Aorta (tissue), 5 donors: ENCODE measurements at places on chromosomes 1 and 21. TPM values are rescaled to one million over a fixed set of nuclear protein-coding genes. Genes with fewer than 3 reads are reported as not detected.

RALGPS2 gene
- total RNA-seq: 3.5 TPM

FAM163A gene
- total RNA-seq: not detected

ERO1B gene
- 9.6 TPM for total RNA-seq

DNA sequence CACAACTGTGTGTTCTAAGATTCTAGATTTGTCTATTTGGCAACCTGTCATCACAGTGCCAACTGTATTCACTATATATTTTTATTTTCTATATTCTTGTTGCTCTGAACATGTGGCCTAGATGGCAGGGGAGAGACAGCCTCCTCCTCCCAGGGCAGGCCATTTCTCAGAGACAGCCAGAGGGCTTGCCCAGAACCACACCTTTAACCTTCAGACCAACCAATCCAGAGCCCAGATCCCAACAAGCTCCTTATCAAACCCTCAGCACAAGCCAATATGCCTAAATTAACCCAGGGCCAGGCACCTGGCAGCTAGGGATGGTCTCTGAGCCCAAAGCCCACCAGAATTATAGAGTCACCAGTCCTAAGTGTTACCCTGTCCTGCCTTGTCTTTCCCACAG, 19.3 kb downstream of the TRIM11 start:
- H3K4me1 ChIP-seq: no peaks in the 10 kb centered on the region
- H3K4me3 ChIP-seq: no peak overlapping the region
- H3K36me3 ChIP-seq: no peaks in the 10 kb centered on the region
- no peak for DNase-seq
- H3K27ac ChIP-seq: no peak overlapping the region

DNA sequence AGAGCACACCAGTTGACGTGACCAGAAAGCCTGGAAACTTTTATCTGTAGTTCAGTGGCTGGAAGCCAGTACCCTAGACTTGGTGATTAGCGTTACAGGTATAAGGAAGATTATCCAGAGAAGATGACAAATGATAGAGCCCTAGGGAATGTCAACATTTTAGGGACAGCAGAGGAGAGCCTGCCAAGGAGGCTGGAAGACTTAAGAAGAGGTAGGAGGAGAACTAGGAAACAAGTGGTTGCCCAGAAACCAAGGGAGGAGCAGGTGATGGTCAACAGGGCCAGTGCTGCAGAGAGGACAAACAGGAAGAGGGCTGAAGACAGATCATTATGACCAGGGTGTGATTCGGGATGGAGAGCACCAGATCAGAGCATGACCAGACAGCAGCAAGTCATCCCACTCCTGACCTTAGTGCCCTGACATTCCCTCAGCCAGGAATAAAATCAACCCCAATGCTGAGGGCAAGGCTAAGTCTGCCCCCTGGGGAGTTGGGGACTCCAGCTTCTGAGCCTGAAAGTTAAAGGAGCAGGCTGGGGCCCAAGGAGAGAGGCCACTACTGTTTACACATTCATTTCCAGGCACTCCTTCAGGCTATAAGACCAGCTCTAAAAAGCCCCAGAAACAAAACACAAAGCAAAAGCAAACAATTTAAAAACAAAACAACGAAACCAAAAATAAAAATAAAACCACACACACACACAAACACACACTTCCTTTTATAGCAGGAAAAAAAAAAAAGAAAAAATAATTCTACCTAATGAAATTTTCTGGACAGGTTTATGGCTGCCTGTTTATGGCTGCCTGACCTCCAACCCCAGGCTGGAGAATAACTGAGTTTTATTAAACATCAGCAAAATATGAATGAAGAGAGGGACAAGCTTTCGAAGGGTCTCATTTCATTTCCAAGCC, 48.6 kb upstream of the LRRC52 start:
- no peaks in the 10 kb centered on the region for H3K4me1 ChIP-seq
- H3K36me3 ChIP-seq: no peaks in the 10 kb centered on the region
- no peak overlapping the region for H3K27ac ChIP-seq
- H3K27me3 ChIP-seq: no peaks in the 10 kb centered on the region
- H3K4me3 ChIP-seq: no peak overlapping the region

DNA sequence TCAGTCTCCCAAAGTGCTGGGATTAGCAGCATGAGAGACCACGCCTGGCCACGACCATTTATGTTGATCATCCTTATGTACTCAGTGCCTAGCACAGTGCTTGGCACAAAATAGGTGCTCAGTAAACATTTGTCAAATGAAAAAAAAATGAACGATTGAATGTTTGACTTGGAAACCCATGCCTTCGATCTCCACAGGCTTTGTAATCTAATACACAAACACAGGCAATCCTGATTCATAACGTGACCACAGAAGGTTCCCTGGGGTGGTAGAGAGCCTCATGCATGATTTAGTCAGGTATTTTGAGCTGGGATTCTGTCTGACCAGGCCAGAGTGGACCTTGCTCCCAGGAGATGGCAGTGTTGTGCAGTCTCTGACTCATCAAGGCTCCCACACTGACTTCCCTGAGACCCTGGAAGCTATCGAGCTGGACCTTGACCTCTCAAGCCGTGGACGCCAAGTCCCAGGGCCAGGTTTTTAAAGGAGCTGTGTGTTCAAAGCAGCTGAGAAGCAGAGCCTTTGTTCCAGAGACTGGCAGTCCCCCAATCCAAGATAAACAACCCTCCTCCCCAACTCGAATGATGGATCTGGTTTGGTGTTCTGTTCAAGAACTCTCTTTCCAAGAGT, 81.1 kb downstream of the PGM1 start:
- no peaks in the 10 kb centered on the region for H3K4me1 ChIP-seq
- H3K27me3 ChIP-seq: no peaks in the 10 kb centered on the region
- no peaks in the 10 kb centered on the region for H3K36me3 ChIP-seq

KTI12 gene
- total RNA-seq: 7.9 TPM

DNA sequence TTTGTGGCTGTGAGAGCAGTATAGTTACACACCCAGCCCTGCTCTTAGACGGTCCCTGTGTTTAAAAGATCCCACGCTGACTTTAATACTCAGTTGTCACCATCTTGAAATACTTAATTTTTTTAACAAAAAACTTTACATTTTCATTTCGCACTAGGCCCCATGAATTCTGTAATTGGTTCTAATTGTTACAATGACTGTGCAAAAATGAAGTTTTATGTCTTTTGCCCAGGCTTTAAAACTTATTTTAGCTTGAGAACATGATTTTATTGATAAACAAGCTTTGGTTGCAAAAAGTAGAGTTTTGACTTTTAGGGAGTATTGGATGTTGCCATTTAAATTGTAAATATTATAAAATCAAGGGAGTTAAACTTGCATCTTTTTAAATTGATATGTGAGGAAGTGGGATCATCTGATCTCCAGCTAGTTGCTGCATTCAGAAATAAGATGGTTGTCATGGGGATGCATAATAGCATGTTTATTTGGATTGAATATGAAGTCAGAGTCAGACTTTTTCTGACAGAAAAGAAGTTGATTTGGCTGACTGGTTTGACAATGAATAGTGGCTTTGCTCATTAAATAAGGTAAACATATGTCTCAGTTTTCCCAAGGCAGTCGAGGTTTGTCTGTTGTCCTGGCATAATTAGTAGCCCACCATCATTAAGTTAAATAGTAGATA, 23.0 kb upstream of the CRP start:
- no peaks in the 10 kb centered on the region for H3K36me3 ChIP-seq
- H3K4me1 ChIP-seq: no peaks in the 10 kb centered on the region
- DNase-seq: no peak
- H3K4me3 ChIP-seq: no peak overlapping the region
- H3K27me3 ChIP-seq: no peaks in the 10 kb centered on the region
- no peak overlapping the region for H3K27ac ChIP-seq

ASTN1 gene
- 0.06 TPM for total RNA-seq

G0S2 gene
- total RNA-seq: 21.3 TPM

DNA sequence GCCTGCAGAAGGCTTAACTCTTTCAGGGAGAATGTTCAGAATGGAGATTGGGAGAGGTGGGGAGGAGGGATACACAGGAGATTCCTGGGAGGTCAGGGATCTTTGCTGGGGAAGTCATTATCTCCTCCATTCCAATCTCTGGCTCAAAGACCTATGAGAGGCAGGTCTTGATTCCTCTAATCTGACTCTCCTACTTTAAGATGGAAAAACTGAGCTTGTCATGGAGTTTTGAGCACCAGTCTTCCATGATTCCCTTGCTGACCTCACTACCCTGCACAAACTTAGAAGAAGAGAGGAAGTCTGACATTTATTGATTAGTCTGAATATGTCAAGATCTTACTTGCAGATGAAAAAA, 41.5 kb upstream of the SYNC start:
- H3K4me1 ChIP-seq: no peaks in the 10 kb centered on the region
- DNase-seq: no peak
- no peak overlapping the region for H3K4me3 ChIP-seq

- DNase-seq: no peak
- H3K4me1 ChIP-seq: no peaks in the 10 kb centered on the region
- H3K36me3 ChIP-seq: no peaks in the 10 kb centered on the region
- no peaks in the 10 kb centered on the region for H3K27me3 ChIP-seq
Measured at GRCh38 chr1:205191622-205192021, 19.9 kb downstream of the DSTYK start.
